ENCODE measurements at places on chromosomes 4 and X.

- no peak for DNase-seq
Observed at GRCh38 chrX:74890676-74891430, 34.4 kb downstream of the NEXMIF start.

DNA sequence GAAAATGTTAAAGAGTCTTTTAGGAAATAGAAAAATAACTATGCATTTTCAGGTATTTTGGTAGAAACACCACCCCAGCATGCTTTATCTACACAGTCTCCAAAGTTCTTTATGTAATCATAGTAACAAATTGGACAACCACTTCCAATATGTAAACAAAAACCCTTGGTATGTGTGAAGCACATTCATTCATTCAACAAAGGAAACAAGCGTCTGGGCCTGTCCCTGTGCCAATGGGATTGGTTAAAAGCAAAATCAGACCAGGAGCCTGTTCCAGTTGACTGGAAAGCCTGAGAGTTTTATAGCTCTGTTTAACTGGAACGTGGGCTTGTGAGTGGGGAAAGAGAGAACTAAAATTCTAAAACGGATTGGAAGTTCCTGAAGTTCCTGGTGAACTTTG, 41.3 kb upstream of the TENM3 start:
- DNase-seq = no peak

GRCh38 chrX:148459343-148459742, 41.1 kb upstream of the AFF2 start:
- DNase-seq = no peak

DNA sequence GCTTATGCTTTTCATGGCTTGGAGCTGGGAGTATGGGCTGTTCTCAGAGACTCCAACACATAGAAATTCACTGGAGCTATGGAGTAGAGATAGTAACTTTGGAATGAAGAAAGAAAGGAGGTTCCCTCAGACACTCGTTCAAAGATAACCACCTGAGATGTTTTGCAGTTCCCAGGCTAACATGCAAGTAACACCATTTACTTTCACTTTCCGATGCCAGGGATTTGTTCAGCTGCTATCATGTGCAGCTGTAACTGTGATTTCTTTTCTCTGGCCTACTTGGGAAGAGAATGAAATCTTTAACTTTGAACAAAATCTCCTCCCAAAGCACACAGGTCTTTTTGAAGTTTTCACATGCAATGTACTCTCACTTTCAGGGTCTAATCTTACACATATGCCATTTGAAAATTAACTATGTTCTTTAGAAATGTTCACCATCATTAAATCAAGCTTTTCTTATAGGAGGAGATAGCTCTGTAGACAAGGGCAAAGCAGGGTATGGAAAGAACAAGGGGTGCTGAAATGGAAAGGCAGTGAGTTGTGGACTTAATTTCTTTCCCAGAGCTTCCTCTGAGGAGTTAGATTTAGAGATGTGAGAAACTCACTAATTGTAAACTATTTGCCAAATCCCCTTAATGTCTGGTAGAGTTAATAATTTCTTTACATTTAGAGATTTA, 514.3 kb downstream of the PDHA2 start:
- DNase-seq = no peak

DNA sequence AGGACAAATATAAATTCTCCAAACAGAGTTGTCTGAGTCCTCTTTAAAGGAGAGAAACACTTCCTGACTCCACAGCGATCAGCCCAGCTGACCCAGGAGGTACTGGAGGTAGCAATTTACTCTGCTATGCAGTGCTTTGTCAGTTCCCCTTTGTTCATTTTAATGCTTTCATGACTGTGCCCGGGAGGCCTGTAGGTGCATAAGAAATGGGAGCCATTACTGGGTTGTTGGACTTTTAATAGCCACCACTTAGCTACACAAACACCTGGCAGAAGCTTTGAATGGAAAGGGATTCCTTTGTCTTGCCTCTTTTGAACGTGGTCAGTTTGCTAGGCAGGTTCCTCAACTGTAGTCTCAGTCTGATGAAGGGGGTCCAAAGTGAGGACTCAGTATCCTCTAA, 59.0 kb upstream of the AFF2 start:
- no peak for DNase-seq

GRCh38 chr4:80078346-80079092, 5.5 kb upstream of the ANTXR2 start:
- DNase-seq = no peak

- peak; percentile 59 for DNase-seq
Observed at GRCh38 chr4:55866290-55866907, 13.0 kb downstream of the EXOC1 start.

DNA sequence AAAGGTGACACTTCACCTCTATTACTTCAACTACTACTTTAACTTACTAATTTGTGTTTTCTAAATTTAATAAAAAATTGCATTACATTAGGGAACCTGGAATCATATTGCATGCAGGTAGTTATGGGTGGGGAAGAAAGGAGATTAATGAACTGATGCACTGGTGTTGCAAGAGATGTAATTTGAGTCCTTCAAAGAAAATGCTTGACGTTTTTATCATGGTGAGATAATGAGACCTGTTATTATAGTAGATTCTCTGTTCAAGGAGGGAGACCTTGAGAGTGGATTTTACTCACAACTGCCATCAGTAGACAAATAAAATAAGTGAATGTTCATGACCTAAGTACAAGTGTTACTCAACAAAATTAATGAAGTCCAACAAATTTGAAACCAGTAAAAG, 26.4 kb upstream of the MED14 start:
- no peak for DNase-seq

- no peak for DNase-seq
Observed at GRCh38 chr4:15374656-15375055, 53.2 kb upstream of the C1QTNF7 start.

DNA sequence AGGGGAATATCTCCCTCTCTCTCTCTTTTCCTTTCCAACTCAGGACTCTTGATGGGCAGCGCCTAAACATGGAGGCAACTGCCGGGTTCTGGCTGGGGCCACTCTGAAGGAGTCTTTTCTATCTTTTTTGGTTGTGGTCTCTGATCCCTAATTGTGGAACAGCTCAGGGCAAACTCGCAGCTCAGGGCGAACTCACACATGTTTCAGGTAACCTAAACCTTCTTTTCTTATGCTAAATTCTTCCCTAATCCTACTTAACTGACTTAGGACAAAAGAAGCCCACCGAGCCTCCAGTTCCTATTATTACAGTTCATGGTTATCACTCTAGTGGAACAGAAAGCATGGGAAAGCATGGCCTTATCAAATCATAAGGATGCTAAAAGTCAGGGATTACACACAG, 21.3 kb downstream of the ETDA start:
- no peak for DNase-seq

DNA sequence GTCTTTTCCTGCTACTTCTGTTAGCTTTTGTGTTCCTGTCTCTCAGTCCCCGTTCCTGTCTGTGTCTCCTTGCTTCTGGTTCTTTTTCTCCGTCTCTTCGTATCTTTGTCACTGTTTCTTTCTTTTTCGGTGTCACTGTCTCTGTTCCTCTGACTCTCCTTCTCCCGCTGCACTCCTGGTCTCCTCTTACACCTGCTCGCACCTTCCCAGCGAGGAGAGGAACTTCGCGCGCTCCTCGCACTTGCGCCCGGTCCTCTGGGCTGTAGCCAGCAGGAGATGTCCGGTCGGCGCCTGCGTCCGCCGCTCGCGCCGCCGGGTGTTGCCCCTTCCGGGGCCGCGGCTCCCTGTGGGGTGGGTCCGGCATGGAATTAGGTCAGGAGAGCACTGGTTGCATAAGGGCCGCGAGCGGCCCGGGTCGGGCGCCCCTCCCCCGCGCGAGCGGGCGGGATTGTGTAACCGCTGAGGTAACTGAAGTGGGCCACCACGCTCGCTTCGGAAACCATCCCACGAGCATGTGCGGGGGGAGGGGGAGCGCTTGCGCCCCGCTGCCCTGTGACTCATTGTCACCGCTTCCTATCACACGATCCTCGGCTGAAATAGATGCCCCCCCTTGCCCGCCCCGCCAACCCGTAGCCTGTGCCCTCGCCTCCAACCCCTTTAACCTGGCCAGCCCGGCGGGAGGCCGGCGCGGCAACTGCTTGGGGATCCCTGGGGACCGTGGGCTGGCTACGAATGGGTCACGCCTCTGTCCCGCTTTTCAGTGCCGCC, 1.6 kb downstream of the LONRF3 start:
- DNase-seq = peak; percentile 61

GRCh38 chr4:86497980-86498862, 95.9 kb upstream of the PTPN13 start:
- peak; percentile 40 for DNase-seq

DNA sequence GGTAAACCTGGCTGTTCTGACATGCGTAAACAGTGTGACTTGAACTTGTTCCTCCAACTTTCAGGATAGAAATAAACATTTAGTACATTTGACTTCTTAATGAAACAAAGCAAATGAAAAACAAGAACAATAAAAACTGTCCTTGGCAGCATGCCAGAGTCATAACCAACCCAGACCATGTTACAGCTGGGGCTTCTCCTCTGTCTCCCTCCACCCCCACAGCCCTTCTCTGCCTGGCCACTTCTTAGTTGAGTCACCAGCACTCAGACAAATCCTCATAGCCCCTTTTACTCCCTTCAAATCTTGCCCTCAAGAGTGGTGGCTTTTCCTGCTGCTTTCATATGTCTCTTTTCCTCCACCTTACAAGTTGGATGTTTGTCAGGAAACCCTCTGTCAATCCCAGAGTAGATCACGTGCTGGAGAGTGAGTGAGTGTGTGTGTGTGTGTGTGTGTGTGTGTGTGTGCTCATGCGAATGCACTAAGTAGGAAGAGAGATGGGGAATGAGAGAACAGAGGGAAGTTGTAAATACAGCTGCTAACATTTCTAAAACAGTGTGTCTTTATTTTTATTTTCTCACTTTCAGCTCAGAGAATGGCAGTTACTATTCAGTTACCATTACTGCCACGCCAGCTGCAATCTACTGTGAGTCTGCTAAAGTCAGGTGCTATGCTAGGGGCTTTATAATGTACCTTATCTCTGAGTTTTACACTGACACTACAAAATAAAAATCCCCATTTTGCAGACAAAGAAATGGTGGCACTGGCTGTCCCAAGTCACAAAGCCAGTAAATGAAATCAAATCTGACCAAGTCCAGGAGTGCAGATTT, 15.0 kb downstream of the SCARB2 start:
- DNase-seq = no peak

DNA sequence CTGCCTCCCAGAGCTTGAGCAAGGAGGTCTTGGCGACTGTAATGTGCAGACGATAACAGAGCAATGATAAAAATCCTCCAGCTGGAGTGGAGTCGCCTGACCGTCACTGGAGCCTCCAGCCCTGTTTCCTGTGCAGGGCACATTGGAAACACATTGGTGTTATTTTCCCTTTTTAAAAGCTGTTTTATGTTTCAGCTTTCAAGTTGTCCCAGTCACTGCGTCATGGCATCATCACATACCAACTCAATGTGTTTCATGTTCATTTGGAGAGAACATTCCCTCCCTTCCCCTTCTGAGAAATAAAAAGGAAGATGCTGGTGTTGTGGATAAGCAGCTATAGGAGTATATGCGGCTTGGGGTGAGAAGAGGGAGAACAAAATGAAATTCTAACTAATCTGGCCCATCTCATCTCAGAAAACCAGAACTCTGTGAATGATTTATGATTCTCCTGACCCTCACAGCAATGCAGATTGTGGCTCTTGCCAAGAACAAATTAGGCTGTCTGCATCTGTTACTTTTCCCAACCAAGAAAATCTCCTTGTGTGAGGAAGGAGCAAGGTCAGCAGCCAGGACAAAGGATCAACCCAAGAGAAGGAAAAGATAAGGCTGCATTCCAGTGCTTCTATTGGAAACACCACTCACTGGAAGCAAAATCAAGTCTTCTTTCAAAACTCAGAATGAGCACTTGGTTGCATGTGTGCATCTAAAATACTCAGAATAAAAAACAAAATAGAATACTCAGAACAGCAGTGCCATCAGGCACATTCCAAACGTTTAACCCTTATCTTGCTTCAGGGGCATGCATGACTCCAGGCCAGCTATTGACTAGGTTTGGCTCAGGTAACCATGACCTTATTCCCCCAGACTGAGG, 134.4 kb downstream of the RASL11B start:
- DNase-seq = no peak

GRCh38 chr4:111031001-111031579, 408.2 kb upstream of the PITX2 start:
- no peak for DNase-seq

GRCh38 chrX:66015152-66015831, 24.6 kb downstream of the VSIG4 start:
- DNase-seq = peak; percentile 18

DNA sequence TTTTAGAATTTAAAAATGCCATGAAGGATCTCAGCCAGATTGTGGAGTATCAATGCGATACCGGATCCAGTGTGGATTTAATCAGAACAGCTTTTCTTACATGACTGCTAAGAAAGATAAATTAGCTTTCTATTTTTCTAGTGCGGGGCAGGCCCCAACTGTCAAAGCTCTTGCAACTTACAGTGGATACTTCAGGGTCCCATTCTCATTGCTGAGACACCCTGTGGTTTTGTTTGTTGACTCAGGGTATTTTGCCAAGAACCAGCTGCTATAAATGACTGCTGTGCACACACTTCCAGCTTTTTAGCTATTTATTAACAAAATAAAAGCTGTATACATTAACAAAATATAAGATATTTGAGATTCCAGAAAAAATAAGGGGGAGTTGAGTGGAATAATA, 166.4 kb downstream of the DCLK2 start:
- no peak for DNase-seq

DNA sequence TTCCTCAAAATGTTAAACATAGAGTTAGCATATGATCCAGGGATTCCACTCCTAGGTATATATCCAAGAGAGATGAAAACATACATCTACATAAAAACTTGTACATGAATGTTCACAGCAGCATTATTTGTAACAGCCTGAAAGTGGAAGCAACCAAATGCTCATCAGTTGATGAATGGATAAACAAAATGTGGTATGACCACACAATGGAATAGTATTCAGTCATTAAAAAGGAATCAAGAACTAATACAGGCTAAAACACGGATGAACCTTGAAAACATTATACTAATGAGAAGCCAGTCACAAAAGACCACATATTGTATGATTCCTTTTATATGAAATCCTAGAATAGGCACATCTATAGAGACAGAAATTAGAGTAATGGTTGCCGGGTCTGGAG, 42.7 kb upstream of the IQSEC2 start:
- DNase-seq = no peak

- DNase-seq = no peak
Observed at GRCh38 chrX:73446831-73447230, at the start of gene CDX4. Gene CDX4 (plus strand): TSS chrX:73447053. CDS start chrX:73447254, 201 bp downstream.

GRCh38 chrX:57930051-57930450, 19.8 kb upstream of the ZXDA start:
- DNase-seq = no peak

GRCh38 chr4:75248770-75249407, 265.3 kb downstream of the RCHY1 start:
- DNase-seq = no peak

DNA sequence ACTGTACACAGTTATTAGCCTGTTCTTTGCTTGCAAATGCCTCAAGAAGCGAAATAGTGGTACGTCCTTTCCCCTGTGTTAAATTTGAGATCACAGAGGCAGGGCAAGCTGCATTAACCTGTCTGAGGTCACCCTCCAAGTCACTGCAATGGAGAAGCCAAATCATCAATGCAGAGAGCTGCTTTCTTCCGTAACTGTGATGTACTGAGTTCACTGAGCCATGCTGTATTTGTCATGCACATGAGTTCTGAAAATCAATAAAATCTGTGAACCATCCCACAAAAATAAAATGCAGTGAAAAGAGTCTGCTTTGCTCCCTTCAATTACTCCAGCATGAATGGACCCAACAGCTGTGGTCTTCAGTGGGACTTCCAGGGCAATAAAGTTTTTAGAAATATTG, 393.5 kb downstream of the KCNIP4 start:
- no peak for DNase-seq

- DNase-seq = no peak
Observed at GRCh38 chr4:151218343-151218742, 58.6 kb upstream of the PRSS48 start.

- no peak for DNase-seq
Observed at GRCh38 chr4:137253949-137254348, 278.3 kb downstream of the PCDH18 start.
